ENCODE measurements at places on chromosomes 5 and 9.

GRCh38 chr9:2066312-2067273 lies 51.4 kb downstream of the SMARCA2 start:
- DNase-seq, result no peak

DNA sequence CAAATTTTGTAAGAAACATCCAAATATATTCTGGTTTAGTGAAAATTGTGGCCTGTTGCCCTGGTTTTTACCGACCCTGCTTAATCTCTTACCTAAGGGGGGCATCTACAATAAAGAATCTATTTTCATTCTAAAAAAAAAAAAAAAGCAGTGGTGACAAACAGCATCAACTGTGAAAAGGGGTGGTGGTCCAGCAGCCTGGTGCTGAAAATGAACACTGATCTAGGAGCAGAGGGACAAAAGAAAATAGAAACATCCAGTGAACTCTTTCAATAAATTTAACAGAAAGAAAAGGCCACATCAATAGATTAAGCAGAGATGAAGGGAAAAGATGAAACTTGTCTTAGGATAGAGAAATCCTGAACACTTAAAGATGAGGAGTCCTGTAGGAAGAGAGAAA lies 348.7 kb upstream of the GRAMD2B start:
- no peak for DNase-seq

DNA sequence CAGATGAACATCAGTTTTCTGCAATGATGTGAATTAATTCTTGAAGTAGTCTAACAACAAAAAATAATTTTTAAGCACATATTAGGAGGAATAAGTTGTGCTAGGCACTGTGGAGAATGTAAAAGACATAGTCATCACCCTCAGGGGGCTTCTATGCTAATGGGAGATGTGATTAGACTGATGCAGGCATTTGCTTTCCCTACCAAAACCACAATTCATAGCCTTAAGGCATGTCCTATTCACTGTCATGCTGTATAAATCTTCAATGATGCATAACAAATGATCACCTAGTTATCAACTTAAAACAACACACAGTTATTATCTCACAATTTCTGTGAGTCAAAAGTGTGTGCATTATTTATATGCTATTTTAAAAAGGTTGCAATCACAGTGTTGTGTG lies 422.6 kb downstream of the MAN2A1 start:
- DNase-seq, result no peak

DNA sequence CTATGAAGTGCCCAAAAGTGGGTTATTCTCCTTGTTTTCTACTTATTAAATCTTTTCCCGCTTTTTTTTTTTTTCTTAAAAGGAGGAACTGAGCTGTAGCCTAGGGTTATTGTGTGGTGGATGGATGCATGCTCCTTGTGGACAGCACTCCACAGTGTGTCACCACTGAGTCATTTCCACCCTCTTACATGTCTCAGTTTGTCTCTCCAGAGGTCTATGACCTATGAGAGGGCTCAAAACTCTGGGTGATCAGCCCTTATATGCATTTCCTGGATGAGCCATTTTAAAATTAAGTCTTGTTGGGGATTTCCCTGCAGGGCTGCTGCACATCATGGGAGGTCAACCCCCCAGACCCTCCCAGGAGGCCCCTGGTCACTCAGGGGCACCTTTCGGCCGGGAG lies 102.2 kb upstream of the MOCS2 start:
- DNase-seq, result no peak

- no peak for DNase-seq
These were observed 49.4 kb downstream of the PLK2 start for GRCh38 chr5:58410441-58410840.

- DNase-seq, result no peak
These were observed 33.6 kb upstream of the NSMF start for GRCh38 chr9:137492464-137493363.

DNA sequence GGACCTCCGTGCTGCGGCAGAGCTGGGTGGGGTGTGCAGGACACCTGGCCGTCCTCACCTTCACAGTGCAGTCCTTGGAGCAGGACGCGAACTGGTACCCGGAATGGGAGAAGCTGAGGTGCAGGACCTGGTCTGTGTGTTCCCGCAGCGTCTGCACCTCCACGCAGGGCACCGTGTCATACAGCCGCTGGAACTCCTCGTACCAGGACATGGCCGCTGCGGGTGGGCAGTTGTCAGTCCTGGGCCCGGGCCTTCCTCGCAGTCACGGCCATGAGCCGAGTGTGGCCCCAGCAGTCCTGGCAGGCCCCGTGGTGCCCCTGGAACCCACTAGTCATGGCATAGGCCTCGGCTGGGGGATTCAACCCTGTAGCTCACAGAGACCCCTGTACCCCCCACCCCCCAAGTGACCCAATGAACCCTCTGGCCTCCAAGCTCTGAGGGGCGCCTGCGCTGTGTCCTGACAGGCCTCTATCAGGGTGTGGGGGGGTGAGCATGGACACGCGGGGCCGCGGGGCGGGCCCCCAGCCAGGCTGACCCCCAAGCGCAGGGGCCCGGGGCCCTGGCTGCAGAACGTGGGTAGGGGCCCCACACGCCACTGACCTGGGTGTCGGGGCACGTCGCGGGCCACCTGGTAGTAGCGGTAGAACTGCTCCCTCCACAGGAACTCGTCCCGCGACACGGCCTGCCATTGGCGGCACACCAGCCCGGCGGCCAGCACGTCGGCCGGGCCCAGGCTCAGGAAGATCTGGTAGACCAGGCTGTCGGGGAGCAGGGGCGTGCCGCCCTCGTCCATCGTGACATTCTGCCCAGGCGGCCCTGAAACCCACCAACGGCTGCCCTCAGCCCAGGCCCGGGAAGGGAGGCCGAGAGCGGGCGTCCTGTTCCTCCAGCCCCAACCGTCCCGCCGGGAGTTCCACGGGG lies 987 bp downstream of the FBXW5 start:
- DNase-seq, result no peak

- no peak for DNase-seq
These were observed 10.2 kb downstream of the NREP start for GRCh38 chr5:111746791-111747190.

DNA sequence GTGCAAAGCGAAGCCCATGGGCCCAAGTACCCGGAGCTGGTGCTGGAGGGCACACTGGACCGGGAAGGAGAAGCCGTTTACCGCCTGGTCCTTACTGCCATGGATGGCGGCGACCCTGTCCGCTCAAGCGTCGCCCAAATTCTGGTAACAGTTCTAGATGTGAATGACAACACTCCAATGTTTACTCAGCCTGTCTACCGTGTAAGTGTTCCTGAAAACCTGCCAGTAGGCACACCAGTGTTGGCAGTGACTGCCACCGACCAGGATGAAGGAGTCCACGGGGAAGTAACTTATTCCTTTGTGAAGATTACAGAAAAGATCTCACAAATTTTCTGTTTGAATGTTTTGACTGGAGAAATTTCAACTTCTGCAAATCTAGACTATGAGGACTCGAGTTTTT lies 936 bp downstream of the PCDHGA6 start:
- DNase-seq, result no peak

GRCh38 chr5:3853362-3853761 lies 257.7 kb downstream of the IRX1 start:
- no peak for DNase-seq

- no peak for DNase-seq
These were observed 61.4 kb downstream of the WDR41 start for GRCh38 chr5:77430726-77431125.

DNA sequence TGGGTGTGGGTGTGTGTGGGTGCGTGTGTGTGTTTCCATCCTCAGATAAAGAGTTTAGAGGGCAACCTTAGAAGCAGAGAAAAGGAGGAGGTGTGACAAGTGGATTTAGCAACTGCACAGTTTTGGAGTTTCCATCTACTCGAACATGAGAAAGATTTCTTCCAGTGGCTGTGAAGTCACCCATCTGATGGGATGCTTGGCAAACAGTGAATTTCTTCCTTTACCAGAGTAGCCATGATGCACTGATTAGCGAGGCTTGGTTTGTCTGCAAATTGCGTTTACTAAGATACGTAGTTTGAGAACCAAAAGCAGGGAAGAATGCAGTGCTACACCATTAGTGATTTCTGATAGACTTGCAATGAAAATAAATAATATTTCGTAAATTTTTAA lies 791 bp upstream of the STARD4 start:
- no peak for DNase-seq

- no peak for DNase-seq
These were observed 2.5 kb downstream of the ARHGAP26 start for GRCh38 chr5:142772446-142773293.

- DNase-seq, result no peak
These were observed 317.1 kb downstream of the KCTD16 start for GRCh38 chr5:144487761-144488160.

- DNase-seq, result no peak
These were observed 163.2 kb downstream of the CACNA1B start for GRCh38 chr9:138040446-138041430.

DNA sequence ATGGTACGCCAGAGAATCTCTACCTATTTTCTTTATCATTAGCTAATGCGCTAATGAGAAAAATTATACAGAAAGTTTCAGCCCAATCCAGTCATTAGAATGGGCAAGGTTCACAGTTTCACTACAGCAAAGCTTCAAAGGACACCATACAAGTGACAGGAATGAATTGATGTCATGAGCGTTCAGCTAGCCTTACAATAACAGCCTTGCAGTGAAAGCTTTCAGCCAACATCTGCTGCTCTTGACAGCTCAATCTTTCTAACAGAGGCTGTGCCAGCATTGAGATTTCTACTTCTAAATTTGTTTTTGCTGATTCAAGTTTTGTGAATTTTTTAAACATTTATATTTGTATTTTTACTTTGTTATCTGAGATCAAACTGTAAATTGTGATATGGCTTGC lies 302.4 kb upstream of the FAM174A start:
- no peak for DNase-seq

- DNase-seq, result no peak
These were observed 253.8 kb downstream of the DMRT2 start for GRCh38 chr9:1303932-1304331.

- no peak for DNase-seq
These were observed 132.4 kb downstream of the TRPM6 start for GRCh38 chr9:74755355-74755754.

GRCh38 chr9:116464423-116464822 lies 222.7 kb upstream of the TRIM32 start:
- DNase-seq, result no peak

DNA sequence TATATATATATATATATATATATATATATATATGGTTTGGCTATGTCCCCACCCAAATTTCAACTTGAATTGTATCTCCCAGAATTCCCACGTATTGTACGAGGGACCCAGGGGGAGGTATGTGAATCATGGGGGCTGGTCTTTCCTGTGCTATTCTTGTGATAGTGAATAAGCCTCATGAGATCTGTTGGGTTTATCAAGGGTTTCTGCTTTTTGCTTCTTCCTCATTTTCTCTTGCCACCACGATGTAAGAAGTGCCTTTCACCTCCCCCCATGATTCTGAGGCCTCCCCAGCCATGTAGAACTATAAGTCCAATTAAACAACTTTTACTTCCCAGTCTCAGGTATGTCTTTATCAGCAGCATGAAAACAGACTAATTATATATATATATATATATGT lies 52.3 kb upstream of the ADAMTS2 start:
- no peak for DNase-seq

GRCh38 chr5:137737349-137738131 lies 1.7 kb upstream of the KLHL3 start:
- DNase-seq, result no peak

DNA sequence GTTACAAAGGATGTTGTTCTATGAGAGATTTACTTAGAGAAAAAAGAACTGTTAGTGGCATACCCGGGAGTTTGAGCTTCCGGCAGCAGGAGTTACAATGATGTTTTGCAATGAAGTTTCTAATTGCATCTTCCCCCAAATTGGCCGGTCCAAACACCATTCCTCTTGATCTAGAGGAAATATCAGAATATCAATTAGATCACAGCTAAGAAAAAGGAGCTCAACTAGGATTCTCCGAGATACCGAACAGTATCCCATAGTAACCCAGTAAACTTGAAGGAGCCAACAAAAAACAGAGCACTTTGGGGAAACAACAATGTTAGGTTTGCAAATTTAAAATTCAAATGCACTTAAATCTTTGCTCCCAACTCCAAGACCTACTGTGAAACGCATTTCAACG lies 159.5 kb downstream of the TRPM6 start:
- no peak for DNase-seq

DNA sequence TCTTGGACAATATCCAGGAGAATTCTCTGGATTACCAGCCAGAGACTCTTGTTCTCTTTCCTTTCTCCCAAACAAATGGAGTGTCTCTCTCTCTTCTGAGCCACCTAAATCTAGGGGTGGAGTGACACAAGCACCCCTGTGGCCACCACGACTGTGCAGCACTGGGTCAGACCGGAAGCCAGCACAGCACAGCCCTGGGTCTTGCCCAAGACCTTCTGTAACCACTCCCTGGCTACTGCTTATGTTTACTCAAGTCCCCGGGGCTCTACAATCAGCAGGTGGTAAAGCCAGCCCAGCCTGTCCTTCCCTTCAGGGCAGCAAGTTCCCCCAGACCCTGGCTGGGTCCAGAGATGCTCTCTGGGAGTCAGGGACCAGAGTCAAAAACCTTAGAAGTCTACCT lies 110.0 kb upstream of the TUT7 start:
- DNase-seq, result no peak

GRCh38 chr5:99815-100214 lies 7.8 kb downstream of the PLEKHG4B start:
- no peak for DNase-seq

DNA sequence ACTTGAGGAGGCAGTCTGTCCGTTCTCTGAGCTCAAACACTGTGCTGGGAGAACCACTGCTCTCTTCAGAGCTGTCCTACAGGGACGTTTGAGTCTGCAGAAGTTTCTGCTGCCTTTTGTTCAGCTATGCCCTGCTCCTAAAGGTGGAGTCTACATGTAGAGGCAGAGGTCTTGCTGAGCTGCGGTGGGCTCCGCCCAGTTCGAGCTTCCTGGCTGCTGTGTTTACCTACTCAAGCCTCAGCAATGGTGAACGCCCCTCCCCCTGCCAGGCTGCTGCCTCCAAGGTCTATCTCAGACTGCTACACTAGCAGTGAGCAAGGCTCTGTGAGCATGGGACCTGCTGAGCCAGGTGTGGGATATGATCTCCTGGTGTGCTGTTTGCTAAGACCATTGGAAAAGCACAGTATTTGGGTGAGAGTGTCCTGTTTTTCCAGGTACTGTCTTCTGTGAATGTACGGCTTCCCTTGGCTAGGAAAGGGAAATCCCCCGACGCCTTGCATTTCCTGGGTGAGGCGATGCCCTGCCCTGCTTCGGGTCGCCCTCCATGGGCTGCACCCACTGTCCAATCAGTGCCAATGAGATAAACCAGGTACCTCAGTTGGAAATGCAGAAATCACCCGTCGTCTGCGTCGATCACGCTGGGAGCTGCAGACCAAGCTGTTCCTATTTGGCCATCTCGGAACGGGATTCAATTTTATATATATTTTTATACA lies 58.5 kb downstream of the CNTRL start:
- DNase-seq, result peak; percentile 5

DNA sequence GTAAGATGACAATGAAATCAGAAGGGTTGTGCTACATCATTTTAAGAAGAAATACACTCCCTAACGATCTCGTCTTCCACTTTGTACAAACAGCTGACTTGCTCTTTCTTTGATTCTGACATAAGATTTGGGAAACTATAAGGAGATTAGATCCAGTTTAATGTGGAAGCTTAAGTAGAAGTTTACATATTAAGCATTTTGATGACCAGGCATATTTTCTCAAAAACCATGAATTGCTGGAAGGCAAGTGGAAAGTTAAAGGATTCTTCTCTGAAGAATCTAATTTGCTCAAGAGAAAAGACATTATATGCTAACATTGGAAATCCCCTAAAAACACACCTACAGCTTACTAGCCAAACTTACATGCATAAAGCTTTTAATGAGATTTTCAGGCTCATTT lies 531.9 kb upstream of the PTPRD start:
- no peak for DNase-seq
